Esophagus squamous epithelium (tissue), 5 donors: ENCODE measurements at places on chromosomes 16 and 17.

GRCh38 chr17:19285213-19285900 is 48.2 kb downstream of the EPN2 start:
- DNase-seq = no peak

DNA sequence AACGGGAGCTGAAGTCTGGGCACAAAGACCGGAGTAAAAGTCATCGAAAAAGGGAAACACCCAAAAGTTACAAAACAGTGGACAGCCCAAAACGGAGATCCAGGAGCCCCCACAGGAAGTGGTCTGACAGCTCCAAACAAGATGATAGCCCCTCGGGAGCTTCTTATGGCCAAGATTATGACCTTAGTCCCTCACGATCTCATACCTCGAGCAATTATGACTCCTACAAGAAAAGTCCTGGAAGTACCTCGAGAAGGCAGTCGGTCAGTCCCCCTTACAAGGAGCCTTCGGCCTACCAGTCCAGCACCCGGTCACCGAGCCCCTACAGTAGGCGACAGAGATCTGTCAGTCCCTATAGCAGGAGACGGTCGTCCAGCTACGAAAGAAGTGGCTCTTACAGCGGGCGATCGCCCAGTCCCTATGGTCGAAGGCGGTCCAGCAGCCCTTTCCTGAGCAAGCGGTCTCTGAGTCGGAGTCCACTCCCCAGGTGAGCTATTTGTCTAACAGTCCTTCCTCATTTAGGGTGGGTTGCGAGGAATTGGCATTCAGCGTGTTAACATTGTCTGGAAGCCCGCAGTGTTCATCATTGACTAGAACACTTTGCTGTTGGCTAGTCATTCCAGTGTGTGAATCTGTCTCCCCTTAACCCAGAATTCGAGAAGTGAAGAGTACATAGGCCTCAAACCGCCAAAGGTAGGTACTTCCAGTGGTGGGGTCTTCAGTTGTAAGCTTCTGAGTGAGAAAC is 1.5 kb downstream of the CDK12 start:
- no peak for DNase-seq

DNA sequence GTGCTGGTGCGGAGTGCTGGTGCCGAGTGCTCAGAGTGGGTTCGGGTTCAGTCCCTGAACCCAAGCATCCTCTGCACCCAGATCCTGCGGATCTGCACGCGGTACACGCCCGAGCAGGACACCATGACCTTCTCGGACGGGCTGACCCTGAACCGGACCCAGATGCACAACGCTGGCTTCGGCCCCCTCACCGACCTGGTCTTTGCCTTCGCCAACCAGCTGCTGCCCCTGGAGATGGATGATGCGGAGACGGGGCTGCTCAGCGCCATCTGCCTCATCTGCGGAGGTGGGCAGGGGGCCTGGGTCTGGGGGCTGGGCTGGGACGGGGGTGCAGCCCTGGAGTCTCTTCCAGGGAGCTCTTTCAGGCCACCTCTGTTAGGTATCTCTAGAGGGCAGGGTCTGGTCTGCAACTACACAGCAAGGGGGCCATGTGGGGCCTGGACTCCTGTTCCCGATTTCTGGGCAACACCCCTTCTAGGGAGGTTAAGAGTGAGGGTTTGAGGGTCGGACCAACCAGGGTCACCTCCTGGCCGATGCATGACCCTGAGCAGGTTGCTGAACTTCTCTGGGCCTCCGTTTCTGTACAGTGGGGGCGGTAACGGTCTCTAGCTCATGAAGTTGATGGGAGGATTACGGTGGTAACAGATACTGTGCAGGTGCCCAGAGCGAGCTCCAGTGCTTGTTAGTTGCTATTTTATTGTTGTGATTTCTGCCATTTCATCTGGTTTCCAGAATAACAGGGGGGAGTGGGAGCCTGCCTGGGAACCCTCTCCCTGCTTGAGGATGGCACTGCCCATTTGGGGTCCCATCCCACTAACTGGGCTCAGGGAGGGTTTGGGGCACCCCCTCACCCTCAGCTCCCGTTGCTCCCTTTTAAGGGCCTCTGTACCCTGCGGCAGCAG is 10.1 kb downstream of the GJD3 start:
- DNase-seq = no peak

DNA sequence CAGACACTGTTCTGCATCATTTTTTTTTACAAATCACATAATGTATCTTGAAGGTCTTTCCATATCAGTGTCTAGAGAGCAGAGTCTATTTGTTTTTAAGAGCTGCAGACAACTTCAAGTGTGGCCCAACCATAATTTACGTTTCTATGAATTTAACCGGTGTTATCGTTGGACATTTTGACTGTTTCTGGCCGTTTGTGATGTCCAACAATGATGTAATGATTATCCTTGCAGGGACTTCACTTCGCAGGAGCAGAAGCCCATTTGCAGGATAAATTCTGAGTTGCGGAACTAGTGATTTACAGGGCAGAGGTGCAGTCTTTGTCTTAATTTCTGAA is 26.9 kb upstream of the HLF start:
- DNase-seq = no peak

DNA sequence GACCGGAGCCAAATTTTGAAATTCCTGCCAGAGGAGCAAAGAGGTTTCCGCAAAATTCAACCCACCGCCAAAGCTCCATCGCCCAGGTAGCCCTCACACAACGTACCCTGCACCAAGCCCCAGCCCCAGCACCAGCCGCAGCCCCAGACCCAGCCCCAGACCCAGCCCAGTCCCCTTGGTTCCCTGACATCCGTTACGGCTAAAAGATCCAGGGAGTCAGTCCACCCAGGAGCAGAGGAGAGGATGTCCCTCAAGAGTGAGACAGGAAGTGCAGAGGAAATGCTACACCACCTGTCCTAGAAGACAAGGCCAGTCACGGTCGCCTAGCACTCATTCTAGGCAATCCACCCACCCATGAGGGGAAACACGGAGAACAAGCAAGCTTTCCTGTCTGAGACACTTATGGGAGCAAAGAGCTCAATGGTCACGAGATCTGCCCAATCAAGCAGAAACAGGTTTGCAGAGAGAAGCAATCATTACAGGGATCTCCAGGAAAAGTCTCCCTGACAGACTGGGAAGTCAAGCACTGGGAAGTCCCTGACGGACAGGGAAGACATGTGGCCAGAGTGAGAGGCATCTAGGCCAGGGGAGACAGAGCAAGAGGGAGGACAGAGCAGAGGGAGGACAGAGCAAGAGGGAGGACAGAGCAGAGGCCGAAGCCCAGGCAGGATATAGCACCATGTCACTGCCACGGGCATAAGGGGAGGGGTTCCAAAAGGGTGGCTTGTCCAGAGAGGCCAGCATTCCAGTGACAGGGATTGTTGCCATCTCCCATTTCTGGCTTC is 15.0 kb upstream of the KCNJ18 start:
- DNase-seq = no peak

GRCh38 chr17:72362376-72363088 is 241.7 kb downstream of the SOX9 start:
- DNase-seq = no peak

DNA sequence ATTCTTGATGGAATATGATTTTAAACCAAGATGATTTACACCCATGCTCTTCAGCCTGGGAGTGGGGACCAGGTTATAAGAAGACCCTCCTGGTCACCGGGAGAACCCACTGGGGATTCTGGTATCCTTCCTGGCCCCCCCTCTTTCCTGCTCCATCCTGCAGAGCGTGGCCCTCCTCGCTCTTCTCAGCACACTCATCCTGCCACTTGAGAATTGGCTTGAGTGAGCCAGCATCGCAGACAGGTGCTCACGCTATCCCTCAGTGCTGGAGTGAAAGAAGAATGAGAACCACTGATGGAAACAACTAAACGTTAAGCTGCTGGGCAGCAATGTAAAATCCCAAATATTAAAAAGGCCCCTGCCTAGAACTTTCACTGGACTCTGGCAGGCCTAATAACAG is 98.0 kb downstream of the CYTH1 start:
- DNase-seq = no peak

DNA sequence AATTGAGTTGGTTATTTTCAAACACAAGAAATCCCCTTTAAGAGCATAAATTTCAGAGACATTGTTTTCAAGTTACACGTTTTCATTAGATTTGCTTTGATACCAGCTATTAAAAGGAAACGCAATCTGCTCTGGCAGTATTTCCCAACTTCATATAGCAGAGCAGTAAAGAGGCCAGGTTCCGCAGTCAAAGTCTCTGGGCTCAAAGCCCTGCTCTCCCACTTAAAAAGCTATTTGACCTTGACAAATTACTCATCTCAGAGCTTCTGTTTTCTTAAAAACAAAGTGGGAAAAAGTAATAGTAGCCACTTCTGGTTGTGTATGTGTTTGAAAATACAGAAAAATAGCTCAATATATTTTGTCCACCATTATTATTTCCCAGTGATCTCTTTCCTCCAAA is 89.7 kb upstream of the CDYL2 start:
- no peak for DNase-seq

GRCh38 chr17:41678907-41679739 is 9.6 kb upstream of the EIF1 start:
- DNase-seq = no peak

DNA sequence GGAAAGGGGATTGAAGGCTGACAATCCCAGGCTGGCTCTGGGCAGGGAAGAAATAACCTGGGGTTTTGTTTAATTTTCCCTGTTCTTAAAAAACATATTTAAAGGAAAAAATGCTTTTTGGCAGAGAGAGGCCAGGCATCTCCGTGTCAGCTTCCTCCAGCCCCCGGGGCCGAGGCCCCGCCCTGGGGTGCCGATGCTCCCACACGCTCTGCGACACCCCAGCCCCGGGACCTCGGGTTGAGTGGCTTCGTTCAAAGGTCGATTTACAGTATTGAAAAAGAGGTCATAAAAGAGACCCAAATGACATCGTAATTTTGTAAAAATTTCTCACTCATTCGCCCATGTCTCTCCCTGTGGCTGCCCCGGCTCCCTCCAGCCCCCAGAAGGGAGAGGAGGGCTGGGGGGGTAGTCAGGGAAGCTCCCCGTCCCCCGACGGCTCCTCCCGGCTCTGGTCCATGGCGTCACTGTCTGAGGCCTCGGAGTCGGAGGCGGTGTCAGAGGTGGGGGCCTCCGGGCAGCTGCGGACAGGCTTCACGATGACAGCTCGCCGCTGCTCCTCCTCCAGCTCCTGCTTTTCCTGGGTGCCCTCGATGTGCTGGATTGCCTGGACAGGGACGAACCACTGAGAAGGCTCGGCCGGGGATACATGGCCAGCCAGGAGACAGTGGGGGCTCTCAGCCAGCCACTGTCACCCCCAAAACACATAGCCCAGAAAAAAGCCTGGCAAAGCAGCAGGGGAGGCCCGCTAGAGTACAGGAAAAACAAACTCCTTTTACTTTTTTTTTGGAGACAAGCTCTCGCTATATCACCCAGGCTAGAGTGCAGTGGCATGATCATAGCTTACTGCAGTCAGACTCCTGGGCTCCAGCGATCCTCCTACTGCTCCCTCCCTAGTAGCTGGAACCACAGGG is 14.9 kb downstream of the TFAP4 start:
- no peak for DNase-seq

GRCh38 chr17:28497931-28498330 is 8.2 kb upstream of the FOXN1 start:
- DNase-seq = no peak
